ENCODE measurements at places on chromosomes 4 and X.

DNA sequence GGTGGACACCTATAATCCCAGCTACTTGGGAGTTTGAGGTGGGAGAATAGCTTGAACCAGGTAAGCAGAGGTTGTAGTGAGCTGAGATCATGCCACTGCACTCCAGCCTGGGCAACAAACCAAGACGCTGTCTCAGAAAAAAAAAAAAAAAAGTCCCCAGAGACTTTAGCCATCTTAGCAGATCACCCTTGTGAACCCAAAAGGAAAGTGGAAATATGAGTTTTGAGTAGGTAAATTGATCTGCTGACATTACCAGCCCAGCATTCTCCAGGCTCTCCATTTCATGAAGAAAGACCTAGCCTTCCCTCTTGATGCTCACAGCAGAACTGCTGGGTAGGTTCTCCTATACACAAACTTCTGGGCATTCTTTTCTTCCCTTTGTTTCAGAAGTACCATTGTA lies 24.5 kb upstream of the HNRNPD start:
- no peak for DNase-seq

GRCh38 chrX:79270401-79270800 lies 96.7 kb downstream of the ITM2A start:
- peak; percentile 56 for DNase-seq

DNA sequence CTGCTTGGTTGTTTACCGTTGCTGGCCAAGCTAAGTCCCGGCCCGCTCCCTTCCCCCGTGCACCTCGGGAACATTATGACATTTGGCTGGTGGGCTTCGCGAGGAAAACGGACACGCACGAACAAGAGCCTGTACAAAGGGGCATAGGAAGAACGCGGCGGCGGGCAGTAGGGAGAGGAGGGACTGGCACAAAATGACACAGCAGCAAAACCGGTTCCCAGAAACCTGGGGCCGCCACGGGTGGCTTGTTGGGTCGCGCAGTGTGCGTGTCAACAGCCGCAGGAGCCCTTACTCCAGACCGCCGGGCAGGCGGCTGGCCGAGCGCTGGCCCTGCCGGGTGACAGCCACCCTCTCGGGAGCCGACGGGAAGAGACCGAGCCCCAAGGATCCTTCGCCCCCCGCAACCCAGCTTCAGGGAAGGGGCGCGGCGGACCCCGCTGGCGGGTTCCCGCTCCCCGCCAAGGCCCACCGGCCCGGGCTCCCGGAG lies 1.6 kb upstream of the LIN54 start:
- peak; percentile 15 for DNase-seq

- no peak for DNase-seq
These were observed 436.8 kb upstream of the PRKX start for GRCh38 chrX:4150259-4150658.

DNA sequence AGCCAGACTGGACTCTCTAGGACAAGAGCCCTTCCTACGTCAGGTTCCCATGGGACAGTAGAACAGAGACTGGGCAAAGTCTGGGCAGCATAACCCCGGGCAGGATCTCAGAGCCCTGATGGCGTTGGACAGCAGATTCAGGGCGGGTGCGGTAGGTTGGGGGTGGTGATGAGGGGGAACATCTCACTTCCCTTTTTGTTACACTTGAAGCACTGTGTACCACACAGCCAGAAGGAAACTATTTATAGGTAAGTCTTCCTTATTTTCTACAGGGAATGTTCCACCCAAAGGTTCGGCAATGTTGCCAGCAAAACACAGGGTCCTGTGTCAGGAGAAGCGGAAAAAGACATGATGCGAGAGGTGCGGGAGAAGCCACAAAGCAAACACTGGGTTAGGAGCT lies 54.3 kb downstream of the TSC22D3 start:
- DNase-seq = no peak

DNA sequence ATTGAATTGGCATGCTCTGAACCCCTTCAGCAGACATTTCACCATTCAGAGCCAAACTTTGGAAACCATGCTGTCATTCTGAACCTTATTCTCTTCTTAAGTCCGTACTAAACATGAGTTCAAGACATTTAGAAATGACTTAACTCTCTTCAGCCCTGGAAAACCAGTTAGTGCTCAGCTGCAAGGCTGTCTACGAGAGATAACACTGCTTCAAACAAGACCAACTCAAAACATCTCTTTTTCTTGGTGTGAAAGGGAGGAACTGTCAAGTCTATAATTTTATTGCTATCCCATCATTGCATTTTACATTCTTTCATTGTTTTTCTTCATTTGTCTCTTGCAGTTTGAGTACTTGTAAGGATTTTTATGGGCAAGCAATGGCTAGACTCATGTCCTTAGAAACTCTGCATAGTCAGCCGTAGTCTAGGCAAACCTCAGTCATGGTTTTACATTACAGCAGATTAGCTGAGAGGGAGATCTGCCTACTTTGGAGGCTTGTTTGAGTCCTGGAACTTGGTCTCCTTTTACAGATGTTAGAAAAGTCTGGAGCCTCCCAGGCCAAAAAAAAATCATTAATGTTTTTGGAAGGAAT lies 120.6 kb upstream of the JADE1 start:
- no peak for DNase-seq

DNA sequence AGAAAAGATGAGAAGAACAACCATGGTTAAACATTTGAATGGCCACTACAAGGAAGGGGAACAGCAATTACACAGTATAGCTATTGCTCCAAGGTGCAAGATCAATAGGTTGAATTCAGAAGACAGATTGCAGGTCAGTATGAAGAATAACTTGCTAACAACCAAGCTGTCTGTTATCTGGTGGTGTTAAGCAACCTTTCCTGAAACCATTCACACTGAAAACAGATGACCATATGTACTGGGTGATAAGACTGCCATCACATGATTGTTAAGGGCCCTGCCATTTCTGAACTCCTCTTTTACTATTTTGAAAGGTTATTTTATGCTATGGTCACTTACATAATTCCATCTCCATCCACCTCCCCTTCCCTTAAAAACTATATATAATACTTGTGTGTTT lies 6.8 kb downstream of the GABRA3 start:
- no peak for DNase-seq

DNA sequence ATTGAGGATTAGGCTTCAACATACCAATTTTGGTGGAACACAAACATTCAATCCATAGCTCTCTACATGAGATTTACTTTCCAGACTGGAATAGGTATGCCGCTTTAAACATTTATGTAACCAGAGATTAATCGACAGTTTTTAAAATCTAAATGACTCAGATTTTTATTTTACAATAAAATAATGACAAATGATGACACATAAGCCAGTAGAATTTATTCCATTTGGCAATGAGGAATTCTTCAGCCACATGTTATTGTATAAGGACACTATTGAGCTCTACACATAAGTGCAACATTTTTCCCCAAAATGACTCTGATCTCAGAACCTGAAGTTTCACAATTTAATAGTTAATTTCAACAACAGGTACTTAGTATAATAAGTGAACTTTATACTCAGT lies 227.0 kb upstream of the PRPS2 start:
- DNase-seq = no peak

DNA sequence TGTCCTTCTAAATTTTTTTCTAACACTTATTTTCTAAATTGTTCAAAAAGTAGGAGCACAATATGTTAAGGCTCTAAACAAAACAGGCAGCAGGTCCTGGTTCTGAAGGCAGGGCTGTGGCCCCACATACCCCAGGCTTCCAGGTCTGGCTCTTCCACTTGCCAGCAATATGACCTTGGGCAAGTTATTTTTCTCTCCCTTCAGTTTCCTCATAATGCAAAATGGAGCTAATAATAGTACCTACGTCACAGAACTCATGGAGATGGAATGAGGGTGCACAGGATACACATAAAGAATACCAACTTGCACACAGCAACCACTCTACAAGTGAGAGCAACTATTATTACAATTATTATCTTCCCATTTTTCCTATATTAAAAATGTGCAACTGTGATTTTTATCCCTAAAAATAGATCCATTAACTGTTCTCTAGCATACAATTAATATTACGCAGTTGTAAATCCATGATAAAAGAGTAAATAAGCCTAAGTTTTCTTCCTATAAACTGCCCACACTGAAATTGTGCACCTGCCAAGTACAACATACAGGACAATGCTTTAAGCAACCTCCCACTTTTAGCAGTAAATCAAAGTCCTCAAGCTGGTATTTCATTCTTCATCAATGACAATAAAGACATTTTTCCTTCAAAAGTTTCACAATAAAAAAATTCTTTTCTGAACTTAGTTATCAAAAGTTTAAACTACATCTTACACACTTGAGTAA lies 27.0 kb downstream of the OTUD4 start:
- no peak for DNase-seq

GRCh38 chr4:4673070-4673469 lies 131.2 kb upstream of the STX18 start:
- DNase-seq = no peak

DNA sequence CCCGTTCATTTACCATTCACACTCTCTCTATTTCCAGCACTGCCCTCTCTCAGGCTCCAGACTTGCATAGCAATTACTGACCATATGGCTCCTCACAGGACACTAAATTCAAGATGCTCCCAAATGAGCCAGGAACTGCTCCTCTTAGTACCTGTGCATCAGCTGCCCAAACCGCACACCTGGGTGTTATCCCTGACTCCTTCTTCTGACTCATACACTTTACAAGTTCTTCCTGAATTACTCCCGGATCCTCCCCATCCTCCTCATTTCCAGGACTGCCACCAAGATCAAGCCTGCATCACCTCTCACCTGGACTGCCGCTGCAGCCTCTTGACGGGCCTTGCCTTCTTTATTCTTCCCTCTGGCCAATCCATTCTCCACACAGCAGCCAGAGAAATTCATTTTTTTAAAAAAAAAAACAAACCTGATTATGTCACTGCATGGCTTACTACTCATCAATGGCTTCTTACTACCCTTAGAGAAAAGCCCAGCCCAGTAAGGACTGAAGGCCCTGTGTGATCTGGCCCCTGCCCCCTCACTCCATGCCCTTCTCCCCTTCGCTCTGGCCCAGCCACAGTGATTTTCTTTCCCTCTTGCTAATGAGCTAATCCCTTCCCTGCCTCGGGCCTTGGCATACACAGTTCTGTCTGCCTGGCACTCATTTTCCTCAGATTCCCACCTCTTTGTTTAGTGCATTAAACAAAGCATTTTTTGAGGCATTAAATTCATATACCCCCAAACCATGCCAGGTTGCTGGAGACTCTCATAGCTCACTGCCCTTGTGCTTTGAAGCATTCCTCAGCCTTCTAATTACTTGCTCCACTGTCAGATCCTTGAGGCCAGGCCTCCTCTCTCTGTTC lies 92.0 kb downstream of the PDGFRA start:
- DNase-seq = no peak

GRCh38 chr4:107423677-107424405 lies 296.2 kb downstream of the PAPSS1 start:
- DNase-seq = no peak

- no peak for DNase-seq
These were observed 9.5 kb downstream of the FRG2 start for GRCh38 chr4:190017357-190018200.

GRCh38 chr4:26466578-26467270 lies 23.6 kb downstream of the CCKAR start:
- DNase-seq = no peak

All from stimulated activated CD4-positive, alpha-beta T cell treated with anti-CD3 and anti-CD28 coated beads, Interleukin-2, amount 100 ng/mL, for 48 hours (primary cell).